ENCODE measurements at places on chromosomes 1 and 21.

- DNase-seq, result no peak
These were observed 710 bp upstream of the SLC30A1 start for GRCh38 chr1:211579440-211580302.

GRCh38 chr1:16151196-16151994, 4.5 kb downstream of the EPHA2 start:
- no peak for DNase-seq

DNA sequence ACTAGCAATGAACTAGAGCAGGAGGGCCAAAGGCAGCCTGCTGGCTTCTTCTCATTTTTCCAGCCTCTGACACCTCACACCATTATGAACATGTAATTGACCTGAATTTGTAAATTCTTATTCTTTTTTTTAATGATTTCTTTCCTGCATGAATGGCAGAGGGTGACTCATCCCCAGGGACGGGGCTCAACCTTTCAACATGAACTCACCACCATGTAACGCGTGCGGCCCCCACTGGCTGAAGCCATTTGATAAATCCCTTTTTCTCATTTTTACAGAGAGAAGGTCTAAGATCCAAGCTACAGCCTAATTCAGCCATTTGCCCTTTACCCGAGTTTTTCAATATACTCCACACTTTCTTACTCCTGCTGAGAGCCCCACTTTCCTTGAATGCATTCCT, 9.3 kb upstream of the ETS2 start:
- DNase-seq, result no peak

DNA sequence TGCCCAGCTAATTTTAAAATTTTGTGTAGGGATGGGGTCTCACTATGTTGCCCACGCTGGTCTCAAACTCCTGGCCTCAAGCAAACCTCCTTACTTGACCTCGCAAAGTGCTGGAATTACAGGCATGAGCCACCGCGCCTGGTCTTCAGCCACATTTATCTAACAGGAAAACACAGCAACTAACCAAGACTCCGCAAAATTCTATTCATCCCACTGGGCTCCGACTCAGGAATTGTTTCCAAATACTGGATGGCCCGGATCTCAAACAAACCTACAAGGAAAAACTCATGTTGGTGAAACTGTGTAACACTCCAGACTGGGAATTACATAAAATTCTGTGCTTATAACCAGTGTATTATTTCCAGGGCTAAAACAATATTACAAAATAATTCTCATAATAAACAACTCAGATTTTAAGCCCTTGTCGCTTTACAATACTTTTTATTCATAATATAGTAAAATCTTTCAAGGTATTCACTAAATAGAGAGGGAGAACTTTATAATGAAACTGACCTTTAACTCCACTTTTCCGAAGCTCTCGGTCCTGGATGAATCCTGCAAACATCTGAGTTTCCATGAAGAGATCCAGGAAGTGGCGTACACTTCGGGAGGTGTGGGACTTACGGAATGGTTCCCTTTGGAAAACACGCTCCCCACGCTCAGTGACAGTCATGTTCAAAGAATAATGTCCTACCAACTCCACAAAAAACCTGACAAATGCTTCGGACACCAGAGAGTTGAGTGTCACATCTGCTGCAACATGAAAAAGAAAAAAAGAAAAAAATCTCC, 6.0 kb upstream of the BCAS2 start:
- no peak for DNase-seq

GRCh38 chr1:197180252-197180878, 33.9 kb upstream of the ASPM start:
- DNase-seq, result no peak

- DNase-seq, result no peak
These were observed 48.9 kb downstream of the PSMG1 start for GRCh38 chr21:39134288-39134810.

DNA sequence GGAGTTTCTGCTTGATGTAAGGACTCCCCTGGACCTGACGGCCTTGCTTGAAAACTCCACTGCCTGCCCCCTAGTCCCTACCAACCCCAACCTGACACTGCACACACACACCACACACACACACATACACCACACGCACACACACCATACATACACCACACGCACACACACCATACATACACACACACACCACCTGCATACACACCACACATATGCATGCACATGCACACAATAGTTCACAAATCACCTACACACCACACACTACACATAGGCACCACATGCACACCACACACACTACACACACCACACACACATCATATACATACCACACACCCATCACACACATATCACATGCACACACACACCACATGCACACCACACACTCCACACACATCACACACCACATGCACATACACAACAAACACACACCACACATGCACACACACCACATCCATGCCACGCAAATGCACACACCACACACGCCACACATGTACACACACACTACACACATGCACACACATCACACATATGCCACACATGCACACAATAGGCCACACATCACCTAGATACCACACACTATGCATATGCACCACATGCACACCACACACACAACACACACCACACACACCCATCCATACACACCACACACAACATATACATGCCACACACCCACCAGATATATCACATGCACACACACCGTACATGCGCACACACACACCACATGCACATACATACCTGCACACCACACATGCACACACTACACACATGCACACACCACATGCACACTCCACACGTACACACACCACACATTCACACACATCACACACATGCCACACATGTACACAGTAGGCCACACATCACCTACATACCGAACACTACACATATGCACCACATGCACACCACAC, 3.7 kb downstream of the CASQ1 start:
- no peak for DNase-seq

- DNase-seq, result peak; percentile 55
These were observed 35.1 kb downstream of the PTPRF start for GRCh38 chr1:43565600-43566360.

- DNase-seq, result no peak
These were observed 494 bp downstream of the UBE2J2 start for GRCh38 chr1:1273209-1273511.

DNA sequence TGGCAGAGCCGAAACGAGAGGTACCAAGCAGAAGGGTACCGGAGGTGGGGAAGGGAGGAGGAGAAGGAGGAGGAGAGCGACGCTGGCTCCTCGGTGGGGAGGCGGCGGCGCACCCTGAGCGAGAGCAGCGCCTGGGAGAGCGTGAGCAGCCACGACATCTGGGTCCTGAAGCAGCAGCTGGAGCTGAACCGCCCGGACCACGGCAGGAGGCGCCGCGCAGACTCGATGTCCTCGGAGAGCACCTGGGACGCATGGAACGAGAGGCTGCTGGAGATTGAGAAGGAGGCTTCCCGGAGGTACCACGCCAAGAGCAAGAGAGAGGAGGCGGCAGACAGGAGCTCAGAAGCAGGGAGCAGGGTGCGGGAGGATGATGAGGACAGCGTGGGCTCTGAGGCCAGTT, 32.4 kb downstream of the STYXL2 start:
- DNase-seq, result no peak

GRCh38 chr1:18470671-18471355, 9.9 kb upstream of the KLHDC7A start:
- DNase-seq, result no peak

GRCh38 chr1:200887772-200888348, 6.8 kb upstream of the INAVA start:
- DNase-seq, result no peak
